Stimulated activated CD8-positive, alpha-beta memory T cell treated with anti-CD3 and anti-CD28 coated beads, Interleukin-4, amount 100 ng/mL, for 4 hours (primary cell): ENCODE measurements at places on chromosomes 13 and 19.

- no peak for DNase-seq
Measured at GRCh38 chr13:97962887-97963286, 9.4 kb downstream of the IPO5 start.

DNA sequence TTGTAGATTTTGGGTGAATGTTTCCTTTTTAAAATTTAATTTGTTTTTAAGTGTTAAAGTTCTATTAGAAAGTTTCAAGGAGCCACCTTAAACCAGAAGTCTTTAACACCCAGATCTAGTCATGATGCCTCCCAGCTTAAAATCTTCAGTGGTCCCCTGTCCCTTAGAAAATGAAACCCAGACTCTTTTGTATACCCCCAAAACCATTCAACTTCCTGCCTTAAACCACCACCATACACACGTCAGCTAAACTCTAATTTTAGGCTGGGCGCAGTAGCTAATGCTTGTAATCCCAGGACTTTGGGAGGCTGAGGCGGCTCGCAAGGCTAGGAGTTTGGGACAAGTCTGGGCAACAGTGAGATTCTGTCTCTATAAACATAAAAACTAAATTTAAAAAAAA, 37.9 kb downstream of the N4BP2L1 start:
- DNase-seq = no peak

DNA sequence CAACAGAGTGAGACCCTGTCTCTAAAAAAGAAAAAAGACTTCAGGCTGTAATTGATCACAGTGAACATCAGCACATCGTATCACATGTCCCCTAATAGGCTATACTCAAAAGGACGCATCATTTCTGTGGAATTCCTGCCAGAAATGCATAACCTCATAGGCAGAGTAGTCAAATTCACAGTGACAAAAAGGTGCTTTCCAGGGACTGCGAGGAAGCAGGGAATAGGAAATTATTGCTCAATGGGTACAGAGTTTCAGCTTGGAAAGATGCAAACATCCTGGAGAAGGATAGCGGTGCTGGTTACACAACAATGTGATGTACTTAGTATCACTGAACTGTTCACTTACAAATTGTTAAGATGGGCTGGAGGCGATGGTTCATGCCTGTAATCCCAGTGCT, 41.1 kb upstream of the MRI1 start:
- DNase-seq = no peak

DNA sequence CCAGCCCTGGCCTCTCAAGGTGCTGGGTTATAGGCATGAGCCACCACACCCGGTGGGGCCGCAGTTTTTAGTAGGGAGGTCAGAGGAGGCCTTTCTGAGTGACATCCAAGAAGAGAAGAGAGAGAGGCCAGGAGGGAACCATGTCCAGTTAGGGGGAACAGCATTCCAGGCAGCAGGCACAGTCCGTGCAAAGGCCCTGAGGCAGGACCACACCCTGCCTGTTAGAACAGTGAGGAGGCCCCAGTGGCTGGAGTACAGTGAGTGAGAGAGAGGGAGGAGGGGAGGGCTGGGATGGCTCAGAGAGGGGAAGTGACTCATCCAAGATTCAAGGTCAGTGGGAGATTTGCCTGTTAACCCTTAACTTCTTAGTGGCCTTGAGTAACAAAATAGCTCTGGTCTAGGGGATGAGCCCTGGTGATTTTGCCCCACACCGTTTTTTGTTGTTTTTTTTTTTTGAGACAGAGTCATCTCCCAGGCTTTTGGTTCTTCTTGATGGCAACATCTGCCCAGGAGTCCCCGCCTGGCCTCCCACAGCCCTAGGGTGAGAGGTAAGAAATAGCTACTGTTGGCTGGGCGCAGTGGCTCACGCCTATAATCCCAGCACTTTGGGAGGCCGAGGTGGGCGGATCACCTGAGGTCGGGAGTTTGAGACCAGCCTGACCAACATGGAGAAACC, 2.7 kb upstream of the PLIN3 start:
- DNase-seq = no peak

- DNase-seq = no peak
Measured at GRCh38 chr19:56079609-56080008, 41.5 kb downstream of the ZNF787 start.

DNA sequence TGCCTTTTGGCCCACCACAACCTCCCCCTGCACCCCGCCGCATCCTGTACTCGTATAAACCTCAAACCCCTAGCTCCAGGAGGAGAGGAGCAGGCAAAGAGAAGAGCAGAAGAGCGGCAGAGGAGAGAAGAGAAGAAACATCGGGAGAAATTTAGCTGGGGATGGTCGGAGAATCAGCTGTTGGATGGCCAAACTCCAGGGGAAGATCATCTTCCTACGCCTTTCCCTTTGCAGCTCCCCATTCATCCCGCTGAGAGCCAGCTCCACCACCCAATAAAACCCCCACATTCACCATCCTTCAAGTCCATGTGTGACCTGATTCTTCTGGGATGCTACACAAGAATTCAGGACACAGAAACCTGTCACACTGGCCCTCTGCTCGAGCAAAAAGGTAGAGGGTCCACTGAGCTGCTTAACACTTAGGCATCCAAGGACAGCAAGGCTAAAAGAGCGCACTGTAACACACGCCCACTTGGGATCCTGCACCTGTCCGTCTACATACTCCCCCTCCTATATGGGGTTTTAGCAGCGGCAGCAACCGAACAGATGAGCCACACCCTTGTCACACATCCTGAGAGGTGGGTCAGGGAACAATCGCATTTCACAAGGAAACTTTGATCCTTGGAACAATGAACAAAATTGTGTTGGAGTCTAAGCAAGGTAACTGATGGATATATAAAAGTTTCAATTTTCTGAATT, 51.6 kb upstream of the MIR17HG start:
- DNase-seq = no peak

GRCh38 chr19:31054430-31054829, 294.8 kb downstream of the TSHZ3 start:
- no peak for DNase-seq

- no peak for DNase-seq
Measured at GRCh38 chr13:98141509-98142379, 1.1 kb upstream of the FARP1 start.

DNA sequence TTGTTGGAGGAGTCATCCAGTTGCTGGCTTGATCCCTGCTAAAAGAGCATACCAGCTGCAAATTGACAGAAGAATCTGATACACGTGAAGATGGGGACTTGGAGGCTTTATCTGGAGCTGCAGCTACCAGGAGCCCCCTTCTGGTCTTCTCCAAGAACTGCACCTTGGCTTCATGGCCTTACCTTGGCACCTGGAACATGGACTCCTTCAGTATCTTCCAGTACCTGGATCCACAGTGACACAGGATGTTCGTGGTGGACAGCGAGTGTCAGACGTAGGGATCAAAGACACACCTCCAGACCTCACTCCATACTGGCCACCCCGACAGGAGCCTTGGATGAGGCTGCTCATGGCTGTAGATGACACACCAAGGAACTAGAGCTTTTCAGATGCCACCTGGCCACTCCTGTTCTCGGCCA, 9.9 kb upstream of the ACSBG2 start:
- DNase-seq = peak; percentile 41

- no peak for DNase-seq
Measured at GRCh38 chr13:86922936-86923335, 748.2 kb upstream of the SLITRK5 start.

DNA sequence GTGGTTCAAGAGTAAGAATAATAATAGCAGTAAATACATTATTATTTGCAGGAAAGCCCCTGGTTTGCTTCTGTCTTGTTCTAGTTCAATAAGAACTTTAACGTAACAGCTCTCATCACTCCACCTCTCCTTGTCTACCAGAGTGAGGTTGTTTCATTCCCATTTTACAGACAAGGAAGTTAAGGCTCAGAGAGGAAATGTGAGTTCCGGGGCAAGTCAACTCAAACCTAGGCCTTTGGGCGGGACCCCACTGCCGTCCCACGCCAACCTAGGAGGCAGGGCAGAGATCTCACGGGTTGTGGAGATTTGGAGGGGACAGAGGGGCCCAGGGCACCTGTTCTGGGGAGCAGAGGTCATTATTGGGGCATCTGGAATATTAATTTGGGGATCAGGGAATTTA, 1.5 kb downstream of the MAP4K1 start:
- DNase-seq = no peak

GRCh38 chr13:81133066-81133465, 792.1 kb upstream of the SPRY2 start:
- no peak for DNase-seq

- DNase-seq = no peak
Measured at GRCh38 chr19:27746691-27747380, 1466.1 kb downstream of the UQCRFS1 start.

DNA sequence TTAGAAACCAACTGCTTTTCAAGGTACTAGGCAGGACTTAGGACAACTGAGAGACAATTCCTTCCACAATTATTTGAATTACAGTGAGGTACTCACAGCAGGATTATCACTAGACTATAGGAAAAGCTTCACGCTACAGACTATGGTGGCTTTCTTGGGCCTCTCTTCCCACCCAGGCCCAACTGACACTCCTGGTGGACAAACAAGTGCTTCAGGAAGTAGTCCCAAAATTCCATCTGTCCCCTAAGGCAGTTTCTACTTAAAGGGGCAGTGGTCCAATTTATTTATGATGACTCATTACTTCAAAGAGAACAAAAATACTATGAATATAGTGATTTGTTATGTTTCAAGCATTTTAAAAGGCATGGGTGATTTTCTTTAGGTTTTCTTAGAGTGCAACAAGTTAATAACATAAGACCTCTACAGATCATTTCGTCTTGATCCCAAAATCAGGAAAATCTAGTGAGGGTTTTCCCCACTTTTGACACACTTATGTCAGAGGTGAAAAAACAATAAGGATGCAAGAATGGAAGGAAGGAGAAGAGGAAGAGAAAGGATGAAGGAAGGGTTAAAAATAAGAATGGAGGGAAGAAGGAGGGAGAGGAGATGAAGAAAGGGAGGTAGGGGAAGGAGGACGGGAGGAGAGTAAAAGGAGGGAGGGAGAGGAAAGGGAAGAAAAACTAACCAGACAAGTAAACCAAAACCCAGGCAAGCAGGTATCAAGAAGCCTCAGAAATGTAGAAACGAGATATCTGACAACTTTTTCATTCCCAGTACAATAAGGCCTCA, 100.7 kb downstream of the SERP2 start:
- no peak for DNase-seq

DNA sequence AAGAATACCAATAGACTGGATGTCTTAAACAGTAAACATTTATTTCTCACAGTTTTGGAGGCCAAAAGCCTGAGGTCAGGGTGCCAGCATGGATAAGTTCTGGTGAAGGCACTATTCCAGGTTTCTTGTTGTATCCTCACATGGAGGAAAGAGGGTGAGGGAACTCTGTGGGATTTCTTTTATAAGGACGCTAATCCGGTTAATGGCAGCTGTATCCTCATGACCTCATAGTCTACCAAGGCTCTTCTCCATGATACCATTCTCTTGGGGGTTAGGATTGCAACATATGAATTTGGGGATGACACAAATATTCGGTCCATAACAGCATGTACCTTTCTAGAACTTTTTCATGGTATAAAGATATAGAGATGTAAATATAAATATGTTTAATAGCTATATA, 412.0 kb downstream of the LMO7 start:
- no peak for DNase-seq

DNA sequence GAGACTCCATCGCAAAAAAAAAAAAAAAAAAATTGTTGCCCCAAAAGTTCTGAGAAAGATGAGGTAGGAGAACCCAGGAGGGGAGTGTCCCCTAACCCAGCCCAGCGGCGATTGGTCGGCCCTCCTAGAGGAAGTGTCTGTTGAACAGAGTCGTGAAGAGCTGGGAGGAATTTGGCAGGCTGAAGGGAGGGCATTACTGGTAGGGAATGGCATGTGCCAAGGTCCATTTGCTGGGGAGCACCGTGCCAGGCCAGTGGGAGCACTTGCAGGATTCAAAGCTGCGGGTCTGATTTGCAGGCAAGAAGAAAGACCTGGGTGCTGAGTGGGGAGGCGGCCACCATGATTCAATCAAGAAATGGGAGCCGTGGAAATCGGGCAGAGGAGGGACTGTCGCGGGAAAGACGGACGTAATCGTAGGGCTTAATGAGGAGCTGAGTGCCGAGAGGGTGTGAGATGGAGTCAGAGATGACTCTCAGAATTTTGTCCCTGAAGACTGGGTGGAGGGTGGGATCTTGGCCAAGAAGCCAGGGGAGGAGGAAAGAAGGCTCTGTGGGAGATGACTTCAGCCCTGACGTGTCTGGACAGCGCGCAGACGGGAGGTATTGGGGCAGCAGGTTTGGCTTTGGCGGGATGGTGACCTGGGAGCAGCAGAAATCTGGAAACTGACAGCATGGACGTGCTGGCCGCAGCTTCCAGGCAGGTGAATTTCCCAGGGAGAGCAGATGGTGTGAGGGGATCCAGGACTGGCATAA, 15.4 kb downstream of the CERS4 start:
- DNase-seq = no peak

DNA sequence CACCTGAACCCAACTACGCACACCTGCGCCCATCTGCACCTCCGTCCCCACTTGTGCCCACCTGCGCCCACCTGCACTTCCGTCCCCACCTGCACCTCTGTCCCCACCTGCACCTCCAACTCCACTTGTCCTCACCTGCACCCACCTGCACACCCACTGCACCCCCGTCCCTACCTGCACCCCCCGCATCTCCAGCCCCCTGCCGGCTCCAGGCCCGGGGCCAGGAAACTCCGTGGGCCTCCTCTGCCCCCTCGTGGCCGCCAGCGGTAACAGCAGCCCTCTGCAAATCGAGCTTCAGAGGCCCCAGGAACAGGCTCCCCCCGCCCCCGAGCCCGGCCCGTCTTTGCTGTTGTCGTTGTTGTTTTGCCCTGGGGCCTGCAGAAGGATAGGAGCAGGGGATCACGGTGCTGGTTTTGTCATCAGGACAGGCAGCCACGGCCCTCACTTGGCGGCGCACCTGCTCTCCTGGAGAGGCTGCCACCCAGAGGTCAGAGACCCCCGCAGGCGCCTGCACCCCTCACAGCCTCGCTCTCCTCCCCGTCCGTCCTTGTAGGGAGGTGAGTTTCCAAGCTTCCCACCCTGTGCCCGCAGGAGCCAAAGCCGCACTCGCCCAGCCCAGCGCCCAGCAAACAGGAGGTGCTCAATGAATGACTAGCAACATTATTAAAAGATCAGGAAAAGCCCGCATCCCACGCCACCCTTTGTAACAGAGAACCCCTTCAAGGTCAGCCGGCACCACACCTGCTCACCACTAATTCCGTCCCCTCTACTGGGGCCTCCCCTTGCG, 65.4 kb downstream of the GNG7 start:
- peak; percentile 55 for DNase-seq
